ENCODE measurements at places on chromosomes 4 and X. TPM values are rescaled to one million over a fixed set of nuclear protein-coding genes. Genes with fewer than 3 reads are reported as not detected.

The F8A3 gene
- polyA plus RNA-seq = 6.5 TPM

The GABRG1 gene
- not detected for polyA plus RNA-seq

The DCAF4L1 gene
- 0.04 TPM for polyA plus RNA-seq

The CXCL11 gene
- 0.09 TPM for polyA plus RNA-seq

The S100G gene
- not detected for polyA plus RNA-seq

The FAT1 gene
- 415 TPM for polyA plus RNA-seq

The CLDN22 gene
- polyA plus RNA-seq = not detected

The TRIML1 gene
- polyA plus RNA-seq = not detected

The JAKMIP1 gene
- polyA plus RNA-seq = not detected

GRCh38 chr4:2587213-2587823 lies 50.9 kb downstream of the FAM193A start:
- DNase-seq = no peak

DNA sequence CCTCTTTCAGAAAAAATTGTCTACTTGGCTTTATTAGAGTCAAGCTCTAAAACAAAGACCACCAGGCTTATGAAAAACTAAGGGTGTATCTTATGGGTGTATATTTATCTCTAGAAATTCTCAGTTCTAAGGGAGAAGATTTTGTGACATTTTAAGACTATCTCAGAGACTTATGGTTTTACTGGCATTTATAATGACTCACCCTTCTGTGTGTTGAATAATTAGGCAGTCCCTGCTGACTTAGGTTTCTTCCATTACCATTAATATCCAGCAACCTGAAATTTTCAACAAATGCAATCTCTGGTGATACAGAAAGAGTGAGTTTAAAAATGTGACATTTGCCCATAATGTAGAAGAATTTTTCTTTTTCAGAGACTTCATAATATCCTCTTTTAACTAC lies 1015.0 kb upstream of the AGA start:
- DNase-seq = no peak

GRCh38 chr4:26765515-26765914 lies 95.1 kb upstream of the STIM2 start:
- DNase-seq = no peak

DNA sequence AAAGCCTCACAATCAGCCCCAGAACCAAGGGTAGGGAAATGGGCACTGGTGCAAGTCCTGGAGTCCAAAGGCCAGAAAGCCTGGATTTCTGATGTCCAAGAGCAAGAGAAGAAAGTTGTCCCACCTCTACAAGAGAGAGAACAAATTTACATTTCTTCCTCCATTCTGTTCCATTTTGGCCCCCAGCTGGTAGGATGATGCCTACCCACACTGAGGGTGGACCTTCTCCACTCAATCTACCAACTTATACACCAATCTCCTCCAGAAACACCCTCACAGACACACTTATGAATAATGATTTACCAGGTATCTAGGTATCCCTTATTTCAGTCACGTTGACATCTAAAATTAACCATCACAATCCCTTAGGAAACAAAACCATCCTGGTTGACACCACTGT lies 367.8 kb upstream of the GRIA3 start:
- no peak for DNase-seq

GRCh38 chr4:8772499-8773123 lies 99.0 kb downstream of the HMX1 start:
- DNase-seq = no peak

GRCh38 chrX:135914404-135914803 lies 20.9 kb downstream of the SAGE1 start:
- DNase-seq = no peak

DNA sequence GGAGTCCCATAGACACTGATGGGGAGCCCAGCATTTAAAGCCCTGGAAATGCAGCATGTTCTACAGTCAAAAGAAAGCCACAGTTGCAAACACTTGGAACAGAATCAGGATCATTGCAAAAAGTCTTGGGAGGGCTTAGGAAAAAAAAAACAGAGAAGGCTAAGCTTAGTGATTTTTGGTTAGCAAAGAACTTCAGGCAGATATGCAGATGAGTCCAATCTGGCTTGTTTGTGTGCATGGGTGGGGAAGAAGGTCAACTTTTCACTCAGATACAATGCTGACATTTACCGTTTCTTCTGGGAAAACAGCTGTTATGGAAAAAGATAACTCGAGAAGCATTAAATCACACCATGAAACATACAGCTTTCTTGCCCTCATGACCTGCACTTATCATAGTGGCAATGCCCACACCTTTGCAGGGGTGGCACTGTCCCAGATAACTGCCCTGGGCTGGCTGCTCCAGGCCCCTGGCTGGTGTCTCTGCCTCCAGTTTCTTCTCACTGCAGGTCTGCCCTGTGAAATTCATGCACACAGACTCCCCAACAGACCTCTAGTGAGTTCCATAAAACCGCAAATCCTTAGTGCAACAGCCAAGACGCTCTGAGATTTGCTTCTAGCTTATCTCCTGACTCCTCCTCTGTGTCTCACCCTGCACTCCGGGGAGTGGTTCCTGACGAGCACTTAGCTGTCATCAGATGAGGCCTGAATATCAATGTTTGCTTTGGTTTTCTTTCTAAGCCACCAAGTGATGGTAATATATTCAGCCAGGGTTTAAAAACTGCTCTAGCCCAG lies 99.2 kb downstream of the DRD5 start:
- DNase-seq = no peak

DNA sequence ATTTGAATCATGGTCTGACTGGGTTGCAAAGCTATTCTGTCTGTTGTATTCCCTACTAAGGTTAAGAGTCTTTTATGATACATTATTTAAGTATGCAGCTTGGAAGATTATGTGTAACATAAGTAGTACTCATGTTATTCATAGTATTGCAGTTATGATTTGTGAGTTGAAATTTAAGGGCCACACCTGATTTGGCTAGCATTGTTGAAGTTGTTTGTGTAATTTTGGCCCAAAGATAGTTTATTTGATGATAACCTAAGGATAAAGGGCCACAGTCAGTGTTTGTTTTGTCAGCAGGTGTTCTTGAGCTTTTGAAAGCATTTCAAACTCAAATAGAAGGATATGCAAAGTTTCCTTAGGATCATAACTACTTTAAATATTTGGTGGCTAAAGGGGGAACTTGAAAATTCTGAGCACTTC lies 38.9 kb downstream of the NUDT9 start:
- DNase-seq = no peak
